ENCODE measurements at places on chromosomes 4 and X. TPM values are rescaled to one million over a fixed set of nuclear protein-coding genes. Genes with fewer than 3 reads are reported as not detected.

Gene PRPS2
- 36.9 TPM for total RNA-seq

Gene RHOXF2B
- total RNA-seq: not detected

Gene SPANXA1
- not detected for total RNA-seq

Gene ATP8A1
- 34.8 TPM for total RNA-seq

Gene RTL3
- total RNA-seq: not detected

Gene PPP1R2C
- total RNA-seq: 0.25 TPM

Gene GLRA3
- total RNA-seq: 7.2 TPM

Gene PHOX2B
- total RNA-seq: 0.10 TPM

Gene LRPAP1
- 87.7 TPM for total RNA-seq

DNA sequence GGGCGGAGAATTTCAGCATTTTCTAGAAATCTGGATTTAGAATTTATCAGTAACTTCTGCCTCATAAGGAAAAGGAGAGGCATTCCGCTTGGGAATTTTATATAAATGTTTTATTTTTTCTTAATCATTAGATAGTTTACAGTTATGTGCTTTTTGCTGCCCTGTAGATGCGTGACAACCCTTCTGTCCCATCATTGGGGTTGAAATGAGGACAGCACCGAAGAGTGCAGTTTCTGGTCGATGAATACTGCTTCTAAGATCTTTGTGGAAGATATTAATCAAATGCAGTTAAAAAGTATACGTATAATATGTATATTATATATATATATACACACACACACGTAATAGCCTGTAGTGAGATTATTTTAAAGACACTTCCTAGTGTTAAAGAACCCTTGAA lies 1.5 kb downstream of the RBPJ start:
- ATAC-seq: no peak

DNA sequence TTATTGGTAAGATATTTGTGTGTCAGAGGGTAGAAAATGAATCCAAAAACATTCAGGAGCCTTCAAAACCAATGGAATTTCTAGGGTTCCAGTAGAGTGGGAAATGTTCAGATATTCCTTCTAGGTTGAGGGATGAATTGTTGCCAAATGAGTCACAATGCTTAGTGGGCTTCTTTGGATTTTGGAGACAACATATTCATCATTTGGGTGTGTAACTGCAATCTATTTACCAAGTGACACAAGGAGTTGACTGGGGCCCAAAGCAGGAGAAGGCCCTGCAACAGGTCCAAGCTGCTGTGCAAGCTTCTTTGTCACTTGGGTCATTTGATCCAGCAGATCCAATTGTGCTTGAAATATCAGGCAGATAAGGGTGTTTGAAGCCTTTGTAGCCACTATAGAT lies 551.5 kb upstream of the PITX2 start:
- ATAC-seq: no peak

GRCh38 chr4:36399762-36400353 lies 118.4 kb downstream of the DTHD1 start:
- no peak for ATAC-seq

DNA sequence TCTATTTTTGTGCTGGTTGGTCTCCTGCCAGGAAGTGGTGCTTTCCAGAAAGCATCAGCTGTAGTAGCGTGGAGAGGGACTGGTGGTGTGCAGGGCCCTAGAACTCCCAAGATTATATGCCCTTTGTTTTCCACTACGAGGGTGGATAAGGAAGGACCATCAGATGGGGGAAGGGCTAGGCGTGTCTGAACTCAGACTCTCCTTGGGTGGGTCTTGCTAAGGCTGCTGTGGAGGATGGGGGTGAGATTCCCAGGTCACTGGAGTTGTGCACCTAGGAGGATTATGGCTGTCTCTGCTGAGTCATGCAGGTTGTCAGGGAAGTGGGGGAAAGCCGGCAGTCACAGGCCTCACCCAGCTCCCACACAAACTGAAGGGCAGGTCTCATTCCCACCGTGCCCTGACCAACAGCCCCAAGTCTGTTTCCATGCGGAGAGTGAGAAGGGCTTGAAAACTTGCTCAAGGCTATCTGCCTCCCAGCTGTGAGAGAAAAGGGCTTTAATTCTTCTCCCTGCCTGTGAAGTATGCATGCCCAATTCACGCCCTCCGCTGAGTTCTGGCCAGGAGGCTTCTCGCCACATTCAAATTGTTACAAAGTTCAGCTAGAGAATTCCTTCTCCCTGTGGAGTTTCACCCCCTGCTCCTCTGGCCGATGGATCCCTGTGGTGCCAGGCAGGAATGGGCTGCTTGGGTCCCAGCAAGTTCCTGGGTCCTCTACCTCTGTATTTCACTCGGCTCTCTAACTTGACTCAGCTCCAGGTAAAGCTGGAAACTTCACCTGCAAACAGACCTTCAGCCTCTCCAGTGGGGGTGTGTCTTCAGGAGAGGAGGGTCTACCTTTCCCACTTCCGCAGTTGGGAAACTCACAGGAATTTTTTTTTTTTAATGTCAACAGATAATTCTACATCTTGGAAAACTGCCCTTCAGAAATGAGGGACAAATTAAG lies 7.7 kb upstream of the CSTF2 start:
- no peak for ATAC-seq

- no peak for ATAC-seq
Measured at GRCh38 chrX:107421337-107421861, 28.1 kb upstream of the FRMPD3 start.

- ATAC-seq: peak; percentile 68
Measured at GRCh38 chrX:45322382-45322781, 121.7 kb upstream of the DIPK2B start.

DNA sequence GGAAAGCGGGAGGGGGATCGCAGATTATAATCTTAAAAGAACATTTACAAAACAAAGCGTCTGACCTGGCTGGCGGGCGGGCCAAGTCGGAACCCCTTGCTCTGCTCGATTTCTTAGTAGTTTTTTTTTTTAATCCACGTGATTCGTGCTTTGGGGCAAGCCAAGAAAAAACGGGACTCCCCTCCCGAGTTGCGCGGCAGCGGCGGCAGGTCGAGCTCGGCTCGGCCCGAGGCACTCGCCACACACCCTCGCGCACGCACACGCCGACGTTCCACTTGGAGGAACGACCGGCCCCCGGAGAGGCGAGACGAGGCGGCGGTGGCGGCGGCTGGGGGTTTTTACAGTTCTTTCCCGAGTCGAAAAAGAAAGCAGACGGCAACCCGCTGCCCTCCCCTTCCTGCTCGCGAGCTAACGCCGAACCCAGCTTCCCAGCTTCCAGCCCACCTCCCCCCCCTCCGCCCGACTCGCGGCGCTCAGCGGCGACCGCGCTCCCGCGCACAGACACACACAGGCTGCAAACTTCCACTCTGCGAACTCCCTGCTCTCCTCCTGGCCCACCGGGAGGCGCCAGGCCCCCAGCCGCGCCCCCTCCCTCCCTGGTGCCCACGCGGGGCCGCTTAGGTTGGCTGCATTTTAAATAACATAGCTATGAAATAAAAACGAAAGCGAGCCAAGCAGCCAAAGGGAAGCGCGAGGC lies 1.2 kb downstream of the BCOR start:
- ATAC-seq: no peak

GRCh38 chrX:14030174-14030530 lies 460 bp upstream of the GEMIN8 start:
- peak; percentile 38 for ATAC-seq

DNA sequence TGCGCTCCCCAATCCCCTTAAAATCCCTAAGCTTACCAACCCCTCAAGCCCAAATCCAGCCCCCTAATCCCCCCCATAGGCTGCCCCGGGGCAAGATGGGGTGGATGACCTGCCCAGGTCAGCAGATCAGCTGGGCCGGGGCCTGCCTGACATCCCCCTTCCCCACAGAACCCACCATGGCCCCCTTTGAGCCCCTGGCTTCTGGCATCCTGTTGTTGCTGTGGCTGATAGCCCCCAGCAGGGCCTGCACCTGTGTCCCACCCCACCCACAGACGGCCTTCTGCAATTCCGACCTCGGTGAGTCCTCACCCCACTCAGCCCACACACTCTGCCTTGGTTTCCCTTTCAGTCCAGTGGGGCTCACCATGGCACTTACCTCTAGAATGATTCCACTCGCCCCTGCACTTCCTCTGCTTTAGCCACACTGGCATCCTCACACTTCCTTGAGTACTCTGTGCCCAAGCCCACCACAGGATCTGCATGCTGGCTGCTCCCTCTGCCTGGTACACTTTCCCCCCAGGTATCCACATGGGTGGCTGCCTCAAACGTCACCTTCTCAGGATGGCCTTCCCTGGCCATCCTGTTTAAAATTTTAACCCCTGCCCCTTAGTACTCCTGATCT lies 1.1 kb downstream of the TIMP1 start:
- ATAC-seq: no peak

- ATAC-seq: no peak
Measured at GRCh38 chr4:164039482-164039881, 545.0 kb downstream of the TMA16 start.

DNA sequence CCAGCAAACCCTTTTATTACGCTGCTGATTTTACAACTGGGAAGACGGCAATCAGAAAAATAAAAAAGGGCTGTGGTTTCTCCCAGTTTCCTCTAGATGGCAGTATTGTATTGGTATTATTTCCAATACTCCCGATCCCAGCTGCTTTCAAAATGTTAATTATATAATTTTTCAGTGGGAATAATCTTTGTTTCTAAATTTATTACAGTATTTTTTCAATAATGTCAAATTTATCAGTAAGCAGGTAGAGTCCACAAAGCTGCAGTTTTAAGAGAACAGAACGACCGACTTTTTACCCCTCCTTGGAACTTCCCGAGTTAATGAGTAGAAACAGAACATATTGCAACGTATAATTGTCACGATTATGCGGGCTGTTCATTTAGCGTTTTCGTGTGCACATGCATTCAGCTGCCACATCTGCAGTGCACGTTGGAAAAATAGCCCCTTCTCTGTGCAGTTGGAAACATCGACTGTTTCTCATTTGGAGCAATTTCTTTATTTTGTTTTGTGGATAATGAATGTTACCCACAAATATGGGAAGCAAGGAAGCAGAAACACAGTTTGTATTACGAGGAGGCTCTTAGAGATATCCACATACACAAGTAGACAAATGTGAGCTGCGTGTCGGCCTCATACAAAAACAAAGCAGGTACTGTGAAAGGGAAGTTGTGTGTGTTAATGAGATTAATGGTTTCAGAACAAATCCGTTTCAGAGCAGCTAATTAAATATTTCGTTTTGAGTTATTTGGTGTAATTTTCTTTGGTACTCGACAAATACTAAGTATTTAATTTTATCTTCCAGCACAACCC lies 188.0 kb downstream of the STIM2 start:
- no peak for ATAC-seq

DNA sequence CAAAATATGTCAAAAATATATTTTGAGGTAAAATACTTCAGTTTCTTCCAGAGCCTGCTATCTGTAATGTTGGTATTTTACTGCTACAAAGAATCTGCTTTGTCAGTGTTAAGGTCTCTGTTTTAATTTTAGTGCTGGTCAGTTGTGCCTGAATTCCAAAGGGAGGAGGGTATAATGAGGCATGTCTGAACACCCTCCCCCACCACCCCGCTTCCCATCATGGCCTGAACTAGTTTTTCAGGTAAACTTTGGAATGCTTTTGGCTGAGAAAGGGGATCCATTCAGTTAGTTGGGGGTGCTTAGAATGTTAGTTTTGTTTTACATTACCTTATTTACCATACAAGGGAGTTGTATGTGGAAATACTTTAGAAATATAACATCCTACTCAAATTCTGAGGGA lies 158.5 kb downstream of the MID1IP1 start:
- ATAC-seq: no peak

- ATAC-seq: peak; percentile 31
Measured at GRCh38 chr4:173181848-173182247, 13.2 kb downstream of the GALNT7 start.

- no peak for ATAC-seq
Measured at GRCh38 chr4:55592014-55592413, at the start of gene PDCL2. PDCL2 (minus strand) TSS chr4:55592245; CDS start chr4:55592109, 136 bp downstream.

- no peak for ATAC-seq
Measured at GRCh38 chr4:69092190-69092589, 4.1 kb upstream of the UGT2B7 start.

DNA sequence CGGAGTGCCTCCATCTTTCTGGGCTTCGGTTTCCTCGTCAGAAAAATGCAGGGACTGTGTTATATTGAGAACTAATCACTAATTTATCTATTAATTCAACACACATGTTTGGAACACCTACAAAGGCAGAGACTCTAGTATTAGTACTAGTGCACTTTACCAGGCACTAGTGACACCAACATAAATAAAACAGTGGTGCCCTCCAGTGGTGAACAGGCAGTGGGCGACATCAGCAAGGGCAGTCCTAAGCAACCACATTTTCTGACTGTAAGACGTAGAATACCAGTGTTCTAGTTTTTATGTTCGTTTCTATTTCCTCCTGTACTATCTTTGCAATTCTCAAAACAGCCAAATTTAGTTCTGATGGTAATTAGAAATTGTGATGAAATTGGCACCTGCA lies 69.1 kb upstream of the UCP1 start:
- peak; percentile 69 for ATAC-seq

- ATAC-seq: no peak
Measured at GRCh38 chr4:1198098-1198844, 25.9 kb upstream of the SPON2 start.

DNA sequence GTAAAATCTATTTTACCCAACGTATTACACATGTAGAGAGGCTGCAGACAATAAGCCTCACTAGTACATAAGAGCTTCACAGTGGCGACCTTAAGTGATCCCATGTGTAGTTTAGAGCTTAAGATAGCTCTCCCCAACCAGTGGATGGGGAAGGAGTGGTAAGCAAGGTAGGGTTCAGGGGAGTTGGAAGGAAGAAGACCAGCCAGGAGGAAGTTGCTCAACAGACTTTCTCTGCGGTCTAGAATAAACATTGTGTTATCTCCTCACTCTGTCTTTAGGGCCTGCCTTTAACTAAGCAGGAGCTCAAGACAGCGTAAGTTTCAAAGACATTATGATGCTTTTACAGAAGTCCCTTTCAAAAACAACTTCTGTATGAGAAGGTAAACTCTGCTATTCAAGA lies 16.8 kb downstream of the MEPE start:
- no peak for ATAC-seq

DNA sequence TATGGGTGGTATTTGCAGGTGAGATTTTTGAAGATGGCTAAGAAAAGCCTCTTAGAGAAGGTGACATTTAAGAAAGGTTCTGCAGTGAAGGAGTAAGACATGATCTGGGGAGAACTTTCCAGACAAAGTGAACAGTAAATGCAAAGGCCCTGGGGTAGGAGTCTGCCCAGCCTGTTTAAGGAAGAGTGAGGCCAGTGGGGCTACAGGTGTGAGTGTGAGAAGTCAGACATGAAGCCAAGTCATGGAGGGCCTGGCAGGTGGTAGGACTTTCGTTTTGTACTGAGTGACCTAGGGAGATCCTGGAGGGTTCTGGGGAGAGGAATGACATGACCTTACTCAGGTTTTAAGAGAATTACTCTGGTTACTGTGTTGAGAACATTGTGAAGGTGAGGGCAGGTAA lies 21.5 kb downstream of the COQ2 start:
- no peak for ATAC-seq

DNA sequence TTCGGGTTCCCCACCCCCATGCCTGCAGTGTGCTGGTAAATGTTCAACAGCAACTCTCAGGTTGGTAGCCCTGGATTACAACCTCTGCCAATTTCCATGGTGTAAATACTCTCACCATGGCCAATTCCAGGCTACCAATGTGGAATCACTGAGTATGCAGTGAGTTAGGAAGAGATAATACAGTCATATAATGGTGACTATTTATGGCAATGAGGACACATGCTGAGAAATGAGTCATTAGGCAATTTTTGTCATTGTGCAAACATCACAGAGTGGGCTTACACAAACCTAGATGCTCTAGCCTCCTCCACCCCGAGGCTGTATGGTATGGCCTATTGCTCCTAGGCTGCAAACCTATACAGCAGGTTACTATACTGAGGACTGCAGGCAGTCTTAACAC lies 4.6 kb upstream of the CLDN24 start:
- ATAC-seq: peak; percentile 26
